ENCODE measurements at places on chromosomes 12 and 14.

GRCh38 chr12:115000038-115000437, 316.1 kb upstream of the TBX3 start:
- DNase-seq: no peak

- DNase-seq: no peak
These were observed 58.3 kb upstream of the ANP32D start for GRCh38 chr12:48414021-48414420.

DNA sequence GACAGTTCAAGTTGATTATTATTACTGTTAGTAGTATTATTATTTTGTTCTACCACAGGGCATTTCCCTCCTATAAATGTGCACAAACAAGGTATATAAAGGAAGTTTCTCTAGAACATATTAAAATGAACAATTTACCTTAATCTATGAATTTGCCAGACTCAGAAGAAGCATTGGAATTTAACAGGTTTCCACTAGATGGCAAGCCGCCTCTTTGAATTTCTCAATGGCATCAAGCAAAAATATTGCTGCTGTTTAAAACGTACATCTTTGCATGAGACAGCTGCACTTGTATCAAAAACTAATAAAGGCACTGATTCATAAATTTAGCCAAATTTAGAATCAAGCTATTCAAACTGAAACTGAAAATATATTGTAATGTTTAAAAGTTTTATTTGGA, 34.6 kb upstream of the MIS18BP1 start:
- no peak for DNase-seq

GRCh38 chr12:108119126-108119973, 9.7 kb upstream of the WSCD2 start:
- DNase-seq: no peak

GRCh38 chr12:112489456-112489855, 70.7 kb downstream of the PTPN11 start:
- no peak for DNase-seq

- DNase-seq: peak; percentile 66
These were observed 25.4 kb upstream of the EIF4B start for GRCh38 chr12:52980650-52981423.

DNA sequence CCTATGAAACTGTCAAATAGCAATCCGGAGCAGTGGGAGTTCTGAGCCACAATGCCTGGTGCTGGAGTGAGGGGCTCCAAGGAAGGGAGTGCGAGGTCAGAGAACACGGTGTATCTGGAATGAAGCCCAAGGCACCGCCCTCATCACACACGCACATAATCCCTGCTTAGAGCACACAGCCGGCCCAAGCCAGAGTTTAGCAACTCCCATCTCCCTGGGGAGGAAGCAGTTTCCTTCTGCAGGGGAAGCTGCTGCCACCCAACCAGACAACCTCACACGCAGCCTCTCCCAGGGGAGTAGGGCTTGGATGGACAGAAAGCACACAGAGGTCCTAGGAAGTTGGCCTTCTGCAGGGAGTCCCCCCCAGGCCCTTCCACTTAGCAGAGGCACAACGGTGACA, 31.3 kb downstream of the ACTN1 start:
- no peak for DNase-seq

- no peak for DNase-seq
These were observed 51.1 kb upstream of the HIF1A start for GRCh38 chr14:61644175-61644574.

DNA sequence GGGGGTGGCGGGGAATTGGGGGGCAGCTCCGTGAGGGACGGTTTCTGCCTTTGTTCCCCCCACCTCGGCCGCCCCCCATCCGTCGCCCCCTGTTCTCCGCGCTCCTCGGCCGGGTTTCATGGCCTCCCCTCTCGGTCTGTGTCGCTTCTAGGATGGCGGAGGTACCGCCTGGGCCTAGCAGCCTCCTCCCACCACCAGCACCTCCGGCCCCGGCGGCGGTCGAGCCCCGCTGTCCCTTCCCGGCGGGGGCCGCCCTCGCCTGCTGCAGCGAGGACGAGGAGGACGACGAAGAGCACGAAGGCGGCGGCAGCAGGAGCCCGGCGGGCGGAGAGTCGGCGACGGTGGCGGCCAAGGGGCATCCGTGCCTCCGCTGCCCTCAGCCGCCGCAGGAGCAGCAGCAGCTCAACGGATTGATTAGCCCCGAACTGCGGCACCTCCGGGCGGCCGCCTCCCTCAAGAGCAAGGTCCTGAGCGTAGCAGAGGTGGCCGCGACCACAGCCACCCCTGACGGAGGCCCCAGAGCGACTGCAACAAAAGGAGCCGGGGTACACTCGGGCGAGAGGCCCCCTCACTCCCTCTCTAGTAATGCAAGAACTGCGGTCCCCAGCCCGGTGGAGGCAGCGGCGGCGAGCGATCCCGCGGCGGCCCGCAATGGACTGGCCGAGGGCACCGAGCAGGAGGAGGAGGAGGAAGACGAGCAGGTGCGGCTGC, 575 bp downstream of the NAA30 start:
- peak; percentile 33 for DNase-seq

DNA sequence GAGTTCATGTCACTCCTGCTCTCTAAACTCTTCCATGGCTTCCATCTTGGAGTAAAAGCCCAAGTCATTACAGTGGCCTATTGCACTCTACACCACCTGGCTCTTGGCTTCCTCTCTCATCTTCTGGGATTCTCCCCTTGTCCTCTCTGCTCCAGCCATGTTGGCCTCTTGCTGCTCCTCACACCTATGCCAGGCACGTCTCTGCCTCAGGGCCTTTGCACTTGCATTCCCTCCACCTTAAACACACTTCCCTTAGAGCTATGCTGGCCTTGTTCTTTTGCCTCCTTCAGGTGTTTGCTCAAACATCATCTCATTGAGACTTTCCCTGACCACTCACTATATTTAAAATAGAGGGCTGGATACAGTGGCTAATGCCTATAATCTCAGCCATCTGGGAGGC, 23.3 kb upstream of the RPH3A start:
- no peak for DNase-seq

- no peak for DNase-seq
These were observed 12.3 kb upstream of the RARG start for GRCh38 chr12:53244337-53244736.

- DNase-seq: no peak
These were observed 60.3 kb downstream of the GPHN start for GRCh38 chr14:66568220-66568619.

GRCh38 chr12:53489242-53489864, 9.9 kb downstream of the MAP3K12 start:
- DNase-seq: no peak

DNA sequence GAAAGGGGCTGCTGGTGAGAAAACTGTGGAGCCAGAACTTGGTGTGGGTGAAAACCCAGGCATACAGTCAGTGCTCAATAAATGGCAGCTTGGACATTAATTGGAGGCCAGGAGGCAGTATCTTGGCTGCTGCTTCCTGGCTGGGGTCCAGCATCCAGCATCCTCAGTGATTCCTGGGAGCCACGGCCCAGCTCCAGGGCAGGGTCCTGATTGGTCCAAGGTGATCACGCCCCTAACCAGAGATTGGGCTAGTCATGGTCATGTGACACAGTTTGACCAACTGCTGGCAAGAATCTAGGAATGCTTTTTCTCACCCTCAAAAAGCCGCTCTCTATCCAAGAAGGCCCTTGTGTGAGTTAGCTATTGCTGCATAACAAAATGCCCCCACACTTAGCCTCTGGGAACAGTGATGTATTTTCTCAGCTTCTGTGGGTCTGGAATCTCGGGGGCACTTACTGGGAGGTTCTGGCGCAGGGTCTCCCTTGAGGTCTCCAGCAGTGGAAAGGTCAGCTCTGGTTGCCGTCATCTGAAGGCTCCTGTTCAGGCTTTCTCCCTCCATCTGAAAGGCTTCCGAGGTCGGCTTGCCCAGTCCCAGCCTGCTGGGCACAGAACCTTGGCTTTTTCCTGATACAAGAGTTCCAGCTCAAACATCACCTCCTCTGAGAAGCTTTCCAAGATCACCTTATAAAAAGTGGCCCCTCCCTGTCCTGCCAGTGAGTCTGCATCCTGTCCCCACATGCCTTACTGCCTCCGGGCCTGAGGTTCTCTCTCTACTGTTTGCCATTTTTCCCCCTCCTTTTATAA, 119.2 kb upstream of the NCOR2 start:
- no peak for DNase-seq

GRCh38 chr14:69631509-69631908, 20.1 kb downstream of the SUSD6 start:
- DNase-seq: no peak

GRCh38 chr12:56229082-56229481, 769 bp upstream of the SLC39A5 start:
- DNase-seq: no peak

DNA sequence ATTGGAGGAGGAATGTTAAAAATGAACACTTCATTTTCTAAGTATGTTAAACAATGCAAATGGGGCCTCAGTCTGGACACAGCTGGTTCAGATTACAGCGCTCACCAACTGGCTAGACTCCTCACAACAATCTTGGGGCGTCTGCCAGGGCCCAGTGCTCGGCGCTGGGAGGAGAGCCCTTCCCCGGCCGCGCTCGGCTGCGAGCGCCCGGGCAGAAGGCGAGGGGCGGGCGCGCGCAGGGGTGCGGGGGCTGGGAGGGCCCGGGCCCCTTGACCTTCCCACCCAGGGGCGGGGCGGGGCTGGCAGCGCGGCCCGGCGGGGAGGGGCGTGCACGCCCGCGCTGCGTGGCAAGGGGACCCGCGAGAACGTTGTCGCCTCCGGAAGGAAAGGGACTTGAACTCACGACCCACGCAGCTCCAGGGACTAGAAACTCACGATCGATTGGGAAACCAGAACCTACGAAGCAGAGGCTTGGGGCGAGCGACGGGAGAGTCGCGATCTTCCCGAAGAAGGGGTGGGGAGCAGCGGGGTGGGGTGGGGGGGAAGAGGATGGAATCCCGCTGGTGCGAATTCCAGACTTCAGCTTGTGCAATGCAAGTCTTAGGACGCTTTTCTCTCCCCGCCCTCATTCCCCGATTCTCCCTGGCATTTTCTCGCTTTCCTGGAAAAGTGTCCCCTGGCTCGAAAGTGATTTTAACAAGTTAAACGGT, at the start of gene FBLN5:
TSS of gene FBLN5 (minus strand) at position 220 of the 710 bp plus-strand sequence. CDS start 465 bp downstream, outside the sequence.
- peak; percentile 46 for DNase-seq

GRCh38 chr12:67367843-67368242, 98.7 kb downstream of the CAND1 start:
- no peak for DNase-seq

GRCh38 chr14:31965071-31965734, 111.9 kb upstream of the ARHGAP5 start:
- DNase-seq: no peak

GRCh38 chr12:70828351-70828750, 92.2 kb downstream of the PTPRR start:
- no peak for DNase-seq

GRCh38 chr12:108484431-108484830, 30.6 kb upstream of the FICD start:
- no peak for DNase-seq

DNA sequence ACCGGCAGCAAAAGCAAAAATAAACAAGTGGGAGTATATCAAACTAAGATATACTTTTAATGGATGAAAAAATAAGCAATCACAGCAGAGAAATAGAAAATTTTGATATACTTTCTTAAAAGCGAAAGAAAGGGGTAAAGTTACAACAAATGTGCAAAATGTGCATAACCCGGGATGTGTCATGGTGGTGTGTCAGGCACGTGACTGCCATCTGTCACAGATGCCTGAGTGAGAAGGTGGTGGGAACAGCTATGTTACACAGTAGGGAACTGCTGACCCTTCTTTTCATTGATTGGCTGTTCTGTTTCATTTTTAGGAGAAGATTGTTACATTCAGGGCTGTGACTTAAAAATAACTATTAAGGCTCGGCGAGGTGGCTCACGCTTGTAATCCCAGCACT, 168.1 kb upstream of the PELI2 start:
- no peak for DNase-seq

- DNase-seq: no peak
These were observed 191.2 kb upstream of the DIO3 start for GRCh38 chr14:101369916-101370592.

DNA sequence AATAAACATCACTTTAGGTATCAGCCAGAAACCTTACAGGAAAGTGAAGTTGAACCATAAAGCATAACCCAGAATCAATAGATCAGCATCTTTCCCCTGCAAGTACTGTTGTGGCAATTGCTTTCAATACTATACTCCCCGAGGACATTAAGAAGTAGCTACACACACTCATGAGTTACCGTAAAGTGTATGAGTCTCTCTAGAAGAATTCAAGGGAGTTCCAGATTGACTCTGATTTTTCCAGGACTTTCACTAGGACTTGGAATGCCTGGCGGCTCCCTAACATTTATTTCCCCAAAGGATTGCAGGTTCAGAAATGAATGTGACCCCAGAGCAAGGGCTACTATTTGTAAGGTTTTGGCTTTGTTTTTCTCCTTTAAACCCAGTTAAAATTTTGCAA, 465.4 kb upstream of the MDGA2 start:
- no peak for DNase-seq

GRCh38 chr14:66133666-66134065, 352.5 kb upstream of the CCDC196 start:
- DNase-seq: no peak

GRCh38 chr12:76611533-76611932, 52.0 kb upstream of the OSBPL8 start:
- no peak for DNase-seq

DNA sequence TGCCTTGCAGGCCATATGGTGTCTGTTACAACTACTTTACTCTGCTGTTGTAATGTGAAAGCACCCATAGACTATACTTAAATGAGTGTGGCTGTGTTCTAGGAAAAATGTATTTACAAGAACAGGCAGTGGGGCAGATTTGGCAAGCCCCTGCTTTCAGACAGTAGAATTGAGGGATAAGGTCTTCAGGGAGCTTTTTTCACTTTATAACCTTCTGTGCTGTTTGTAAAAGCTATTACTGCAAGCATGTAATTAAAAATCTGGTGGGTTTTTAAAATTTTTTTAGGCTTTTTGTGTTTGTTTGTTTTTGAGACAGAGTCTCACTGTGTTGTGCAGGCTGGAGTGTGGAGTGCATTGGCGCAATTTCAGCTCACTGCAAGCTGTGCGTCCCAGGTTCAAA, 73.9 kb downstream of the VEZT start:
- DNase-seq: no peak

DNA sequence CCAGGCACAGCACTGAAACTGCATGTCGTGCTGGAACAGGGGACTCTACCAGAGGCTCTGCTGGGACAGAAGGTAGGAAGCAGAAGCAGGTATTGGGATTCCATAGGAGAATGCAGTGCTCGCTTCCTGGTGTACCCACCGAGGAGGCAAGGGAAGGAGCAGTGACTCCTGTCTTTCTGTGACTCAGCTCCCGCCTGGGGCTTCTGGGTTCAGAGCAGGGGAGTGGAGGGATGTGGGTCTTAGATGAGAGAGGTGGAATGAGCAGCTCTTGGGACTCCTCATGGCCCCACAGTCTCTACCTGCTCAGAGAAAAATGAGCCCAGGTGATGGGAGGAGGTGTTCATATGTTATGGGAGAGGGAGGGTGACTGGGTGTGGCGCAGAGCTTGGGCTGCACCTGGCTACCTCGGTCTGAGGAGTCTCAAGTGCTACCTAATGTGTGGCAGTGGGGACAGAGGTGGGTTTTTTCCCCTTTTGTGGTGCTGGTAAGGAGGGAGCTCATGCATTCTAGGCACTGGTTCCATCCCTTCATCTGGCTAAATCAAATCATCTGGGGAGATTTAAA, 26.3 kb downstream of the WNT5B start:
- DNase-seq: no peak

- DNase-seq: no peak
These were observed 18.7 kb downstream of the XRCC3 start for GRCh38 chr14:103696466-103697071.

Data from activated T-cell treated with anti-CD3 and anti-CD28 coated beads for 48 hours (primary cell).